ENCODE measurements at places on chromosomes 2 and 18.

DNA sequence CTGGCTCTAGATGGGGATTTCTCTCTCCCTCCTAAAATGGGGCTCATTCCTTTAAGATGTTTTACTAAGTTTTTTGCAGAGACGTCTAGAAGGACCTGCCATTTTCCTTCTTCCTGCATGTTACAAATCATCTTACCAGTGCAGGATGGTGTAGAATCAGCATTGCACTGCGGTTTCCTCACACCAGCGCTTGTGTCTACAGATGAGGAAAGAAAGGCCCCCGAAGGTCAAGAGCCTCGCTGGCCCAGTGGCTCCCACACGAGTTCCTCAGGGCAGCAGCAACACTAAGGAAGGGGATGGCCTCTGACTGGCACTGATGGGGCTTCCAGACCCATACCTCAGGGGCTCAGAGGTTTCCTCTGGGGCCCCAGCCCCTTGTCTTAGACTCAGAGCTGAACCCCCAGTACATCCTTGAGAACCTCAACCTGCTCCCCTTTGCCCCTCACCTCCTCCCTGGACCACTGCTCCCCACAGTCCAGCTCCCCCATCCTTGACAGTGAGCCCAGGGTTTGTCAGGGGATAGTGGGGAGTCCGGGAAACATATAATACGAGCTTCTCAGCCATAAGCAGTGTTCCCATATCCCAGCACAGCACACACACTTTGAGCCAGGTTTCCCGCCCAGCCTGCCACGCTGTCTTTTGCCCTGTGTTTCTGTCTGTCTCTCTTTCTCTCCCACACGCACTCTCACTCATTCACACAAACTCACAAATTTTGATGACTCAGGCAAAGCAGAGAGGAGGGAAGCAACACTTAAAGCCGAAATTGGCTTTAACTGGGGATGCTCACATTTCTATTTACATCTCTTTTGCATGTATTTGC is 29.4 kb downstream of the ZFP36L2 start:
- no peaks in the 10 kb centered on the region for H3K36me3 ChIP-seq
- peaks cover 27% of the 10 kb centered on the region for H3K4me1 ChIP-seq
- H3K4me3 ChIP-seq, result no peak overlapping the region

- no peak for DNase-seq
- peaks cover 32% of the 10 kb centered on the region for H3K4me1 ChIP-seq
- H3K4me3 ChIP-seq, result no peak overlapping the region
- H3K27me3 ChIP-seq, result no peaks in the 10 kb centered on the region
- H3K36me3 ChIP-seq, result peaks cover 10% of the 10 kb centered on the region
These were observed 113.3 kb downstream of the KIAA1328 start for GRCh38 chr18:36942264-36942663.

GRCh38 chr18:40423291-40423690 is 1531.7 kb upstream of the PIK3C3 start:
- no peak overlapping the region for H3K27ac ChIP-seq
- peaks cover 5% of the 10 kb centered on the region for H3K4me1 ChIP-seq
- no peak overlapping the region for H3K4me3 ChIP-seq
- no peak for DNase-seq

DNA sequence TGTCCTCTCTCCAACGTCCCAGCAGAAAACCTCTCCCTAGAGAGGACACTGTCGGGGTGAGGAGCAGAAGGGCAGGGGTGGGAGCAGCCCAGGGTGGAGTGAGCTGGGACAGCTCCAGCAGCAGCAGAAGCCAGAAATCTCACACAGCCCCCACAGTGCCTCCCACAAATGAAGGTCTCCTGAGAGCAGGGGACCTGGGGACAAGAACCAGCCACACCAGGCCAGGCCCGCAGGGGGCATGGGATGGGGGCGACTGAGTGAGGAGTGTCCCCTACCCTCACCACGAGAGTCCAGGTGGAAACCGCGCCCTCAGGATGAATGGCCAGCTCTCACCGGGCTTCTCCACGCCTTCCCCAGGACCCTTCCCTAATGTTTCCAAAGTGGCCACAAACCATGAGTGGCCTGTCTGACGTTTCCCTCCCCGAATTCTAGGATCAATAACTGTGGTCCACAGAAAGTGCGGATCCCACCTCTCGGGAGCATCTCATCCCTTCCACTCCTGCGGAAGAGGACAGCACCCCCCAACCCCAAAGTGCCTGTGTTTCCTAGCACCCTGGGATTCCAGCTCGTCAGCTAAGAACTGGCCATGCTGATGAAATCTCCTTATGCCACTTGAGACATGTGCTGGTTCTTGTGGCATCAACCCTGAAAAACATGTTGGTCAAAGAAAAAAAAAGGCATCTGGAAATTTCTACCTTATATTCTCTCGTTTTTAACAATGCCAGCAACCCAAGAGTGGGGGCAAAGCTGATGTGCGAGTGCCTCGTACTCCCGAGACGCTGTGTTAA is 121.1 kb downstream of the HDAC4 start:
- H3K27ac ChIP-seq, result peak overlapping the region; percentile 63
- H3K4me1 ChIP-seq, result peaks cover 8% of the 10 kb centered on the region
- no peak overlapping the region for H3K4me3 ChIP-seq
- no peaks in the 10 kb centered on the region for H3K27me3 ChIP-seq
- peak; percentile 4 for DNase-seq

DNA sequence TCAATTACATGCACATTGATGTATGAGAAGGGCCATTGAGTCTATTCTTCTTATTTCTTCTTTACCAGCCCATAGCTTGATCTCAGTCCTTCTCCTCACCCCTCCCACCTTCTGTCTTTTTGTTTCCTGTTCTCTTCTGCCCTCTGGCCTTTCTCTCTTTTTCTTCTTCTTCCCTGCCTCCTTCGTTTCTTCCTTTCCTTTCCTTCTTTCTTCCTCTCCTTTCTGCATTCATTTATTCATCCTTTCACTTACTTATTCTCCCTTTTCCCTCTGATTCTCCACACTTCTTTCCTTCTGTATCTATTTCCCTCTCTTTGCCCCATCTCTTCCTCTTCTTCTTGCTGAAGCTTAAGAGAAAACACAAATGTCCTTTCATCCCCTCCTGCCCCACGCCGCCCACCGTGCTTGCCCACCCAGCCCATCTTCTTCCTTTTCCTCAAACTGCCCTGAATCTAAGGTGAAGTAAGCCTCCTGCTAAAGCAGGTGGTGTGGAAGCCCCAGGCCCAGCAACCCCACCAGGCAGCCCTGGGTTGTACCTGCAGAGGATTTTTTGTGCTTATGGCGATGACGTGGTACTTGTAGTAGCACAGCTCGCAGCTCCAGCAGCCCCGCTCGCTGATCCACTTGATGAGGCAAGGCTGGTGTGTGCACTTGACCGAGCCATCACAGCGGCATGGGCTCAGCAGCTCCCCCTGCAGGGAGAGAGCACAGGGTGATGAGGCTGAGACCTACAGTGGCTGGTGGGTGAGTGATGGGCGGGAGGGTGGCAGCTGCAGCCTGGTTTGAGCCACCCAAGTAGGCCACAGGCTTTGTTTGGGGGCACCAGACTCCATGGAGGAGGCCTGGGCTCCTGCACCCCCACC is 89.0 kb downstream of the MARCHF4 start:
- peak; percentile 93 for DNase-seq
- H3K4me1 ChIP-seq, result peaks cover 66% of the 10 kb centered on the region
- H3K27me3 ChIP-seq, result no peaks in the 10 kb centered on the region
- H3K4me3 ChIP-seq, result peak overlapping the region; percentile 12

DNA sequence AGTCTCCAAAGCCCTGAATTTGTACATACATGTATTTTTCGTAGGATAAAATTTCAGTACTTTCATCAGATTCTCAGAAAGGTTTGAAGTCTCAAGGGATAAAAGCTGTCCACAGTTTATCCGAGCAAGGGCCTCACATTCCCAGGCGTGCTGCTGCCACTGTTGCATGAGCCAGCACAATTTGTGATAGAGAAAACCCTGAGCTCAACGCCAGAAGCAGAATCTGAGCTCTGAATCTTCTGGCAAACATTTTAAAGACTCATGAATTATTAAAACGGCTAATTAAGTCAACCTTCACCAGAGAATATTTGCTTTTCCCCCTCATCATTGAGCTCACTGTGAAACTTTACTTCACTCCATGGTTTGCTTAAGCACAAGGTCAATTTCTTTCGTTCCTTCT is 38.5 kb upstream of the STPG4 start:
- H3K4me3 ChIP-seq, result no peak overlapping the region
- no peaks in the 10 kb centered on the region for H3K27me3 ChIP-seq
- DNase-seq, result no peak

DNA sequence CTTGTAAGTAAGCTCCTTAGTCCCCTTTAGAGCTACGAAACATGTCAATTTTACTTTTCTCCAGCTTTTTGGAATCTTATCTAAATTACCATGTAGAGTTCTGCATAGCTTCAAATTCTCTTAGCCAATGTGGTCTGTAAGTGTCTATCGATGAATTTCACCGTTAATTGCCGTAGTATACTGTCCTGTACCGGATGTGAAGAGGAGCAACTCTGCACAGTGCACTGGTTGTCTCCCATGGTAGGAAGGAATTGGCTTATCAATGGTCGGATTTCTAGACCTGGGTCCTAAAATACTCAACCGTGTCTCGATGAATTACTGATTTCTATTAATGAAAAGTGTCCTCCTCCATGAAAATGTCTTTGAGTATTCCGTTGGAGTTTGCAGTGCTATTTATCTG is 1.9 kb downstream of the NOP58 start:
- H3K4me3 ChIP-seq, result no peak overlapping the region
- H3K4me1 ChIP-seq, result peaks cover 27% of the 10 kb centered on the region
- H3K27ac ChIP-seq, result peak overlapping the region; percentile 74
- no peaks in the 10 kb centered on the region for H3K36me3 ChIP-seq

DNA sequence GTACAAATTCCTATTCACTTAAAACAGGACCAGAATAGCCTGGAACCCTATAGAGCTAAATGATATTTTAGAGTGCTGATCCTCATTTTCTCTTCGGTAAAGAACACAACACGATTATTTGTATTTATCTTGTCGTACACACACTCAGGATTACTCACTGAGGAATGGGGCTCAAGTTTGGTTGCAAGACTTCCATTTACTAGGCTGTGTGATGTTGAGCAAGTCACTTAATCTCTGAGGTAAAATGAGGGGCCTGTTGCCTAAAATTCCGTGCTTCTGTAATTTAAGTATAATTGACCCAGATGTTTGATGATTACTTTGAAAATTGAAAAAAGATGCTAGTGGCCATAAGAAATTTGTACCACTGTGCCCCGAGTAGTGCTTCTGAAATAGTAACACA is 42.6 kb upstream of the MAP4K3 start:
- DNase-seq, result no peak
- H3K27ac ChIP-seq, result peak overlapping the region; percentile 3
- no peak overlapping the region for H3K4me3 ChIP-seq
- peaks cover 17% of the 10 kb centered on the region for H3K36me3 ChIP-seq
- peaks cover 52% of the 10 kb centered on the region for H3K4me1 ChIP-seq

GRCh38 chr2:99552529-99552928 is 62.7 kb upstream of the REV1 start:
- H3K27ac ChIP-seq, result no peak overlapping the region
- no peaks in the 10 kb centered on the region for H3K36me3 ChIP-seq
- no peak overlapping the region for H3K4me3 ChIP-seq

Measured in WTC11 (cell line).